Peyer's patch (tissue), 4 donors: ENCODE measurements at places on chromosomes 13 and 19.

GRCh38 chr13:60936281-60936680 lies 479.4 kb downstream of the PCDH20 start:
- no peaks in the 10 kb centered on the region for H3K27me3 ChIP-seq
- DNase-seq, result no peak

DNA sequence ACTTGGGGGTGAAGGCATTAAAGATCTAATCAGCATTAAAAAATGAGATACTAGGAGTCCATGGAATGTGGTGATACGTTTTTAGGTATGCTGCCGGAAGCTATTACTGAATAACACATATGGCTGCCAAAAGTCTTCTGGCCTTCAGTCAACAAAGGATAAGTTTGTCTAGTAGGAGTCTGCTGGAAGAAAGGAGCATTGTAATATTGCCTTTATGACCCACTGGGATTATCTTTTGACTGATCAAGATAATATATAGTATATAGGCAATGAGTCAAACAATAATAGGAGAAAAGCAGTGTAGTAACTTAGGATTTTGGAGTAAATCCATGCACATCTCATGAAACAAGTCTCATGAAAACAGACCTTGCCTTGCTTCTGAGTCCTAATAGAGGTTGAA lies 295.4 kb downstream of the SLITRK6 start:
- H3K36me3 ChIP-seq, result no peaks in the 10 kb centered on the region
- H3K27ac ChIP-seq, result no peak overlapping the region
- no peaks in the 10 kb centered on the region for H3K27me3 ChIP-seq
- H3K4me1 ChIP-seq, result no peaks in the 10 kb centered on the region
- no peak for DNase-seq

- H3K36me3 ChIP-seq, result no peaks in the 10 kb centered on the region
- H3K27me3 ChIP-seq, result no peaks in the 10 kb centered on the region
- H3K4me3 ChIP-seq, result no peak overlapping the region
- H3K4me1 ChIP-seq, result no peaks in the 10 kb centered on the region
- no peak for DNase-seq
These were observed 25.3 kb downstream of the RAP2A start for GRCh38 chr13:97459215-97459777.

- peak overlapping the region; percentile 94 for H3K4me3 ChIP-seq
- H3K36me3 ChIP-seq, result peaks cover 22% of the 10 kb centered on the region
- H3K27me3 ChIP-seq, result no peaks in the 10 kb centered on the region
- peak overlapping the region; percentile 96 for H3K27ac ChIP-seq
These were observed 1.5 kb downstream of the KMT5C start for GRCh38 chr19:55341171-55341588.

- no peaks in the 10 kb centered on the region for H3K36me3 ChIP-seq
- H3K4me3 ChIP-seq, result no peak overlapping the region
- no peaks in the 10 kb centered on the region for H3K27me3 ChIP-seq
These were observed 128.7 kb downstream of the CYSLTR2 start for GRCh38 chr13:48782429-48782840.

DNA sequence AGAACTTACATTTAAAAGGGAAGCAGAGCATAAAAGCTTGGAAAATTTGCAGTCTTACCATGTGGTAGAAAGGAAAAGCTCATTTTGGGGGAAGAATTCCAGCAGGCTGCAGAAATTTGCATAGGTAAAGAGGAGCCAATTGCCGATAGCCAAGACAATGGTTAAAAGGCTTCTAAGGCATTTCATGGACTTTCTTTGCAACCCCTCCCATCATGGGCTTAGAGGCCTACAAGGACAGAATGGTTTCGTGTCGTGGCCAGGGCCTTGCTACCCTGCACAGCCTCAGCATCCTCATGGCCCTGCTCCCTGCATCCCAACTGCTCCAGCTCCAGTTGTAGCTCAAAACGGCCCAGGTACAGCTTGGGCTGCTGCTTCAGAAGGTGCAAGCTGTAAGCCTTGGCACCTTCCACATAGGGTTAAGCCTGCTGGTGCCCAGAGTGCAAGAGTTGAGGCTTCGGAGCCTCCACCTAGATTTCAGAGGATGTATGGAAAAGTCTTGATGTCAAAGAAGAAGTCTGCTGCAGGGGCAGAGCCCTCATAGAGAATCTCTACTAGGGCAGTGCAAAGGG lies 420.3 kb downstream of the PCDH17 start:
- H3K4me1 ChIP-seq, result no peaks in the 10 kb centered on the region
- DNase-seq, result no peak
- H3K27ac ChIP-seq, result no peak overlapping the region
- H3K27me3 ChIP-seq, result no peaks in the 10 kb centered on the region
- no peaks in the 10 kb centered on the region for H3K36me3 ChIP-seq

DNA sequence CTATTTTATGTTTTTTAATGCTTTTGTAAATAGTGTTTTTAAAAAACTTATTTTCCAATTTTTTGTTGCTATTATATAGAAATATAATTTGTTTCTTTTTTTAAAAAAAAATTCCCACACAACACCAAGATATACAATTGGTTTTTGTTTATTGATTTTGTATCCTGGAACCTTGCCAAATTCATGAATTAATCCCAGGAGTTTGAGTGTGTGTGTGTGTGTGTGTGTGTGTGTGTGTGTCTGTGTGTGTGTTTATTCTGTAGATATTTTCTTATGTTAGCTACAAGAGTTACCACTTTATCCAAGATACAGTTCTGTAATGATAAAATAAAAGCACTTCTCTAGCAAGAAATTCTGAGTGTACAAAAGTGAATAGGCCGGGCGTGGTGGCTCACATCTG lies 7.6 kb downstream of the TPRX1 start:
- no peaks in the 10 kb centered on the region for H3K27me3 ChIP-seq
- H3K4me3 ChIP-seq, result no peak overlapping the region
- no peak for DNase-seq
- H3K4me1 ChIP-seq, result no peaks in the 10 kb centered on the region
- no peak overlapping the region for H3K27ac ChIP-seq

DNA sequence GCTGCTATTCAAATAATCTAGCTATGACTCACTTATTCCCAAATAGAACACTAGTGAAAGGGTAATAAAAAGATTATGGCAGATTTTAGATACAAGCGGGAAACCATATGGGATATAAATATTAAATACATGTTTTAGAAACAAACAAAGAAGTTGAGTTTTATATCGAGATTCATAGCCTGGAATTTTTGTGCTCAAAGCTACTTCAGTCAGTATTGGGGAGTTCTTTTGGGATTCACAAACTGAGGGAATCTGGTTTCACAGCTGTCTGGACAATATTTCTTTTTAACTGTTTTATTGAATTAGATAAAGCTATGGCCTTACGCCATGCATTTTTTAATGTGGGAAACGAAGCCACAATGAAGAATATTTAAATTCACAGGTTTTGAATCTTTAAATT lies 257.1 kb upstream of the PCDH20 start:
- no peak for DNase-seq

GRCh38 chr13:23620211-23620610 lies 50.0 kb downstream of the TNFRSF19 start:
- H3K36me3 ChIP-seq, result no peaks in the 10 kb centered on the region
- H3K4me1 ChIP-seq, result no peaks in the 10 kb centered on the region
- no peak overlapping the region for H3K4me3 ChIP-seq
- no peak for DNase-seq

DNA sequence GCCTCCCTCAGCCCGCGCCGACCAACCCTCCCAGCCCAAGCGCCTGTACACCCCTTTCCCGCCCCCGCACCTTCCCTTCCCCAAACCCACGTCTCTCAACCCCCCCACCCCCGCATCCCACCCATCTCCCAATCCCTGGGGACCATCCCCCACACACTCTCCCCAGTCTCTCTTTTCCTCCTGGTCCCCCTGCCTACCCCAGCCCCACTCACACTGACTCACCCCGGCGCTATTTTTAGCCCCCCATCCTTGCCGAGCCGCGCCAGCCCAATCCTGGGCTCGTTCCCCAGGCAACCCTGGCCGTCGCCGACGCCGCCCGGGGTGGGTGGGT lies 11.7 kb downstream of the CIC start:
- DNase-seq, result peak; percentile 52
- no peaks in the 10 kb centered on the region for H3K27me3 ChIP-seq
- peak overlapping the region; percentile 89 for H3K27ac ChIP-seq
- H3K4me3 ChIP-seq, result peak overlapping the region; percentile 89

DNA sequence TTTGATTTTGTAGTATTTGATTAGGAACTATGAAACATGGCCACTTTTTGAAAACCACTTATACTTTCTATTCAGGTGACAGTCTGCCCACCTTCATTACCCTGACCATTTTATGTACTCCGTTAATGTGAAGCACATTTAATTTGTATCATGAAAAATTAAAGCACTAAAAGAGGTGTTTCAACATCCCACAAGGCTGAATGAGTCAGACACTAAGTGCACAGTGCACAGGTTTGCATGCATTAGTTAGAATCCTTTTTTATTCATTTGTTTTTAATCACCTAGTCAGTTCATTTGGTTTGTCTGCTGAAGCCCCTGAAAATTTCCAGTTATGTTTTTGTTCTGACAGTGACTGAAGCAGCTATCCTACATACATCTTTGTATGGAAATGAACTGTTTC lies 271.0 kb downstream of the SLITRK5 start:
- no peak for DNase-seq
- H3K36me3 ChIP-seq, result no peaks in the 10 kb centered on the region
- H3K27me3 ChIP-seq, result no peaks in the 10 kb centered on the region
- no peaks in the 10 kb centered on the region for H3K4me1 ChIP-seq

- no peak overlapping the region for H3K4me3 ChIP-seq
- H3K36me3 ChIP-seq, result no peaks in the 10 kb centered on the region
- DNase-seq, result no peak
- no peak overlapping the region for H3K27ac ChIP-seq
- H3K4me1 ChIP-seq, result peaks cover 46% of the 10 kb centered on the region
- H3K27me3 ChIP-seq, result no peaks in the 10 kb centered on the region
These were observed 7.8 kb downstream of the NFIX start for GRCh38 chr19:13003081-13003480.

GRCh38 chr19:37098570-37098969 lies 20.3 kb downstream of the ZNF420 start:
- H3K27ac ChIP-seq, result no peak overlapping the region
- H3K36me3 ChIP-seq, result peaks cover 92% of the 10 kb centered on the region
- H3K4me3 ChIP-seq, result no peak overlapping the region
- DNase-seq, result no peak
- no peaks in the 10 kb centered on the region for H3K4me1 ChIP-seq

- H3K4me3 ChIP-seq, result no peak overlapping the region
- H3K27ac ChIP-seq, result no peak overlapping the region
- H3K36me3 ChIP-seq, result no peaks in the 10 kb centered on the region
- no peak for DNase-seq
- no peaks in the 10 kb centered on the region for H3K4me1 ChIP-seq
- no peaks in the 10 kb centered on the region for H3K27me3 ChIP-seq
These were observed 4.7 kb downstream of the PNMA8A start for GRCh38 chr19:46466536-46467196.

DNA sequence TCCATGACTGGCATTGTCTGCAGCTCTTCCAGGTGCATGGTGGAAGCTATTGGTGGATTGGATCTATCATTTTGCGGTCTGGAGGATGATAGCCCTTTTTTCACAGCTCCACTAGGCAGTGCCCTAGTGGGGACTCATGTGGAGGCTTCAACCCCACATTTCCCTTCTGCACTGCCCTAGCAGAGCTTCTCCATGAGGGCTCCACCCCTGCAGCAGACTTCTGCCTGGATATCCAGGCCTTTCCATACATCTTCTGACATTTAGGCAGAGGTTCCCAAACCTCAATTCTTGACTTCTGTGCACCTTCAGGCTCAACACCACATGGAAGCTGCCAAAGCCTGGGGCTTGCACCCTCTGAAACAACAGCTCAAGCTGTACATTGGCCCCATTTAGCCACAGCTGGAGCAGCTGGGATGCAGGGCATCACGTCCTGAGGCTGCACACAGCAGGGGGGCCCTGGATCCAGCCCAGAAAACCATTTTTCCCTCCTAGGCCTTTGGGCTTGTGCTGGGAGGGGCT lies 800.2 kb upstream of the MIR17HG start:
- H3K36me3 ChIP-seq, result no peaks in the 10 kb centered on the region
- no peak overlapping the region for H3K4me3 ChIP-seq
- no peak overlapping the region for H3K27ac ChIP-seq
- DNase-seq, result no peak
- H3K27me3 ChIP-seq, result no peaks in the 10 kb centered on the region

DNA sequence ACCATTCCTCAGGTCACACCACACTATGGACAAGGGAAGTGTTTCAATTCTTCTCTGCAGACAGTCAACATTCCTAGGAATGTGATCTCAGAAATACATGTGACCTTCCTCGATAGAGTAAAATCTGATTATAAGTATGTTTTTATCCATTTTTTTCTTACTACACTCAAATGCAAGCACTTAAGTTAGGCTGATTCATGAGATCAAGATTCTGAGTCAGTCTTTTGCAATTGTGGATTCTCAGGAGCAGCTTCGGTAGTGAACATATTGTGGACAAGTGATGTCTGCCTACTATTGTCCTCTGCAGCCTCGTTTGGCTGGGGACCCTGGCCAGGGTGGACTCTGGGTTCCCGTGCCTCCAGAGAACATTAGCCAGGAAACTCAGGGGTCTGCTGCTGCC lies 3.2 kb downstream of the SERPINE3 start:
- no peak for DNase-seq
- no peaks in the 10 kb centered on the region for H3K36me3 ChIP-seq
- H3K4me1 ChIP-seq, result no peaks in the 10 kb centered on the region
- no peaks in the 10 kb centered on the region for H3K27me3 ChIP-seq
- H3K4me3 ChIP-seq, result no peak overlapping the region

DNA sequence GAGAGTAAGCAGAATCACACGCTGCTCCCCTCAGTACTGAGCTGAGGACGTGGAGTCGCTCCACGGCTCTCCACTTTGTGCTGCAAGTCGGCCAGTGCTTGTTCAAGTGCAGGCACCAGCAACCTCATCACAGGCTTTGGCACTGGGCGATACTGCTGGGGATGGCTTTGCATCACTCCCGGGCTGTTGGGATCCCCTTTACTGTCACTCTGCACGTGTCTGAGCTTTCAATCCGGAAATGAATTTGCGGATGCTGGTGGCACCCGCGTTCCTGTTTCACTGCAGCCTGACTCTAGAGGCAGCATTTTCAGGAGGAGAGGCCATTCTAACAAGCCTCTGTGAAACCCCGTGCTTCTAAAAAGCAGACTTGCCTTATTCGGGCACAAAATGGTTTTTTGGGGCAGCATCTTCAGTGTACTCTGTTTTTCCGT lies 19.1 kb downstream of the SMARCA4 start:
- peak; percentile 38 for DNase-seq
- peaks cover 15% of the 10 kb centered on the region for H3K36me3 ChIP-seq
- H3K27me3 ChIP-seq, result no peaks in the 10 kb centered on the region
- no peak overlapping the region for H3K4me3 ChIP-seq
- no peaks in the 10 kb centered on the region for H3K4me1 ChIP-seq
- H3K27ac ChIP-seq, result no peak overlapping the region
